ENCODE measurements at places on chromosomes 5 and 9.

DNA sequence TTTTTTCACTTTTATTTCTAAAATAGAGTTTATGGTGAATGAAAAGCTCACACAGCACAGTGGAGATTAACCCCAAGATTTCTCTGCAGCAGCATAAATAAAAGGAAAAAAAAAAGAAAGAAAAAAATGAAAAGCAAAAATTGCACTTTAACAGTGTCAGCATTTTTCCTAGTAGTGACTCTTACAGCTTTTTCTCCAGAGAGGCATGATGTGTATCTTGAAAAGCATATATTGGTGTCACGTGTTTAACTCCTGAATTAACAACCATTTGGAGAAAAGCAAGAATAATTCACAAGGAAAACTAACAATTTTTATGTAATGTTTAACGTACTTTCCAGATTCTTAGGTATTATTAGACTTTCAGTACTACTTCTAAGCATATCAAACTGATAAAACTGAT lies 67.9 kb downstream of the ADGRV1 start:
- no peak for DNase-seq

DNA sequence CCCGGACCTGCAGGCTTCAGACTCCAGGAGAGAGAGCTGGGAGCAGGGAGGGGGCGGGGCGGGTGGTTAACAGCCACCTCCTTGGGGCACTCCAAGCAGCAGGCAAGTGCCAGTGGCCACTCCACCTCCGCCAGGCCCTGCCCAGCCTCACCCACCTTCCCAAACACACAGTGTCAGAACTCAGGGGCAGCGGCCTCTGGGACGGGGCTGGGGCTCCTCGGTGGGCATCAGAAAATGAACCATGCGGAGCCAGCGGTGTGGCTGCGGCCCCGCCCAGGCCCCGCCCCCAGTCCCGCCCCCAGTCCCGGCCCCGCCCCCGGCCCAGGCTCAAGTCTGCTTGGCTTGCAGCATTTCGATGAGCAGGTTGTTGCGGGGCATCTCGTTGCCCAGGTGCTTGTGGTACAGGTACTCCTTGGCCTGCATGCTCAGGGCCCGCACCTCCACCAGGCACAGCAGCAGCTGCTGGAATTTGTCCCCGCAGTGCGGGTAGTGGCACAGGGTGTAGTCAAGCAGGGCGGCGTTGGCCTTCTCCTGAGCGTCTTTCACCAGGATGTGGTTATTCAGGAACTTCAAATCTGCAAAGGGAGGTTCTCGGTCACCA lies 24.7 kb downstream of the NR5A1 start:
- no peak for DNase-seq

DNA sequence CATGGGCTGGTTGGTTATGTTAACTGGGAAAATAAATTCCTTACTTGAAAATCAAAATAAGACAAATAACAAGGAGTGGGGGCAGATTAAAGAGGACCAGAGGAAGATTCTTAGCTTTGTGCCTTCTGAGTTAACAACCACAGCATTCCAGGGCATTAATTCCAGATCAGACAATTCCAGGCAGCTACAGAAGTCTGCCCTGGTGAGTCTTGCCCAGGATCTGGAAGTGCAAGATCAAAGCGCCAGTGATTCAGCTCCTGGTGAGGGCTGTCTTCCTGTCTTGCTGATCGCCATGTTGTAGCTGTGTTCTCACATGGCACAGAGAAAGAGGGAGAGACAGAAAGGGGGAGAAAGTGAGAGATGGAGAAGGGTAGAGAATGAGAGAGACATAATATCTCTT lies 65.6 kb downstream of the ANXA2R start:
- DNase-seq: peak; percentile 80

- DNase-seq: no peak
Observed at GRCh38 chr5:175711472-175712312, 53.8 kb downstream of the HRH2 start.

- peak; percentile 92 for DNase-seq
Observed at GRCh38 chr9:92100237-92100911, 14.8 kb downstream of the SPTLC1 start.

- DNase-seq: peak; percentile 23
Observed at GRCh38 chr9:131370638-131371037, 23.2 kb upstream of the PRRC2B start.

GRCh38 chr9:106929471-106930177 lies 66.7 kb downstream of the ZNF462 start:
- no peak for DNase-seq

GRCh38 chr9:127253446-127253845 lies 11.1 kb upstream of the GARNL3 start:
- no peak for DNase-seq

DNA sequence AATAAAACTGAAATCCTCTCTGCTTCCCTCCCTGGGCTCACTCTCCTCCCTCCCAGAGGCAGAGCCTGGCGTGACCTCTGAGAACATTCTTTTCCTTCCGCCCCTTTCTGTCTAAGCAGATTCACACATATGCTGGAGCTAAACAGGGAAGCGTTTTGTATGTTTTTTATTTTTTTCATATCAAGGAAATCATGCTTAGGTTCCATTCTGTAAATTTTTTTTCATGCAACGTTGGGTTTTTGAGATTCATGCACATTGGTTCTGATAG lies 20.2 kb upstream of the BARHL1 start:
- DNase-seq: no peak

DNA sequence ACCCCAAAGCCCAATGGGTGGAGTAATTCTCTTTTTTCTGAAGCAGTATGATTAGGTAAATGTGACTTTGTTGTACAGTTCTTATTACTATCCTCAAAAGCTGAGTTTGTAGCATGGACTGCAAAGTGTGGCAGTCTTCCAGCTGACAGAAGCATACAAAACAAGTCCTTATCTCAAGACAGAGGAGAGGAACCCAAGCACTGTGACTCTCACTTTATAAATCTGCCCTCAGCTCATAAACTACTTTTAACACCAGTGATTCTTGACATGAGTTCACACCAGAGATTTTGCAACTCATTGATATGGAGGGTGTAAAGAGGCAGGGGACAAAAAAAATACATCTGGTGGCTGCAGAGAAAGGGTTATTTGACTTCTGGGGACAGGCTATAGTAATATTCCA lies 251.6 kb downstream of the NTRK2 start:
- no peak for DNase-seq

DNA sequence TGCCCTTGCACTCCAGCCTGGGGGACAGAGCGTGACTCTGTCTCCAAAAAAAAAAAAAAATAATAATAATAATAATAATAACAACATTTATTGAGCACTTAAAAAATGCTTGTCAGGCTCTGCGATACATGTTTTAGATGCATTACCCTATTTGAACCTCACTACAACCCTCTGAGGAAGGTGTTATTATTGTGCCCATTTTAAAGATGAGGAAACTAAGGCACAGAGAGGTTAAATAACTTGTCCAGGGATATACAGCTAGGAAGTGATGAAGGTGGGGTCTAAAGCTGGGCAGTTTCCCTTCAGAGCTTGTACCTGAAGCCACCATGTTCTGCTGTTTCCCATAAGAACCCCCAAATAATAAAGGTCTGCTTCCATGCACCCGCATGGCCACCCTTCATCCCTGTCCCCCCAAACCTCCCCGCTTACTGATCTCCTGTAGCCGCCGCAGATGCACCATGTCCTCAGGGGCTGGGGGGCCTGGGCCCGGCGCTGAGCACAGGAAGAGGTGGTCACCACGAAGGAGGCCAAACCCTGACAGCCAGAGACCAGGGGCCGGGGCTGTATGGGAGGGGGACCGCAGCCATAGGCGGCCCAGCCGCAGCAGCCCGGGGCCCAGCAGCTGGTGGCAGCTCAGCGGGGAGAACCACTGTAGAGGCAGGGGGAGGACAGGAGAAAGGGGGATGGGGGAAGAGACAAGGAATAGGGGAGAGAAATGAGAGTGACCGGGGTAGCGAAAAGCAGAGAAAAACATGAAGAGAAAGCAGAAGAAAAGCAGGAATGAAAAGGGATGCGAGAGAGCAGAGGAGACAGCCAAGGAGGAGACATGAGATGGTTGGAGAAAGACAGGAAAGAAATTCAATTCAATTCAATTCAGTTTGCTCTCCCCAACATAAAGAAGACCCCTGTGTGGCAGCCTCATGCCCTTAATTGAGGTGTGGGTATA lies 15.1 kb upstream of the FCHSD1 start:
- no peak for DNase-seq

DNA sequence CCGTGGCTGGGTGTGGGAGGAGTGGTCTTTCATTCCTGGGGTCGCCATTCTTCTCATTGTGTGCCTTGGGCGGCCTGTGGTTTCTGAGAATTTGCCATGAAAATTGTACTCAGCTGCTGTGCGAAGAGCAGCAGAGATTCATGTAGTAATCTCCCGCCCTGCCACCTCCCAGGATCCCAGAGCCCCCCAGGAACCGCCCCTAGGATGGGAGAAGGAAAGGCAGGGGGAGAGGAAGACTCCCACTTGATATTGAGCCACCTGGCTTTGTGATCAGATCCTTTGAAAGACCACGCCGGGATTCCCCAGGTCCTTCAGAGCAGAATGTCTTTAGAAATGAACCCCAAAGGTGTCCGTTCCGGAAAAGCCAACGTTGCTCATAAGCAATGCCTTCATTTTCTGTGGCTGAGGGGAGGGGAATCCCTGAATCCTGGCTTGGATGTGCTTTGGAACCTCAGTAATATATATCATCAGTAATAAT lies 27.6 kb downstream of the NEURL1B start:
- DNase-seq: no peak

GRCh38 chr9:86659413-86660046 lies 287.8 kb downstream of the GAS1 start:
- DNase-seq: no peak

DNA sequence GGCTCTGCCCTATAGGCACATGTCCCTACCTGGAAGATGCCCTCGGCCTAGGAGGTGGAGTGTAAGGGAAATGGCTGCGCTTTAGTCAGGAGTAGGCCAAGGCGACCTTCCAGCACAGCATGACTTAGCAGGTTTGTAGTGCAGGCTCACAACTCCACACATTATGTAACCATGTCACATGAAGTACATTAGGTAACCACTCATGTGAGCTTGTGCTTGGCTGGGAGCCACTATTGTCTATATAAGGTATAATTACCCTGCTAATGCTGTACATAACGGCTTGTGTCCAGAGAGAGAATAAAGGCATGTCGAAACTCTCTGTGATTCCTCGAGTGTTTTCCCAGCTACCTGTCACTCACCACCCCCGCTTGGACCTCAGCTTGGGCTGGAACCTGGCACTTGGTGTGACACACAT lies 74.9 kb downstream of the CAMK4 start:
- DNase-seq: peak; percentile 7

DNA sequence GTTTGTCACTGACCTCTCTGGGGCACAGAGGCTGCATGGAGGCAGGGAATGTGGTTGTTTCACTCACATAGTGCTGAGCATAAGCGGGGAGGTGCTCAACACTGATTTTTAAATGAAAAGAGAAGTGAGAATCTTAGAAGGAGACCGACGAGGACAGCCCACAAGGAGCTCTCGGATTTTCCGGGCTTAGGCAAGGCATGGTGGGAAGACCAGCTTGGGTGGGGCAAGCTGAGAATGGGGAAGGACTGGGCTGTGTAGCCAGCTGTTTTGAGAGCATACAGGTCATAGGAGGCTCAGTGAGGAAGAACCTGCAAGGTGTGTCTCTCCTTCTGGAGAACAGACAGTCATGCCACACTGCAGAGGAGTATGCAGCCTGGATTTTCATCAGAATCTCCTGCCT lies 86.0 kb upstream of the TNFSF8 start:
- no peak for DNase-seq

GRCh38 chr5:124439609-124440008 lies 306.8 kb downstream of the ZNF608 start:
- no peak for DNase-seq

DNA sequence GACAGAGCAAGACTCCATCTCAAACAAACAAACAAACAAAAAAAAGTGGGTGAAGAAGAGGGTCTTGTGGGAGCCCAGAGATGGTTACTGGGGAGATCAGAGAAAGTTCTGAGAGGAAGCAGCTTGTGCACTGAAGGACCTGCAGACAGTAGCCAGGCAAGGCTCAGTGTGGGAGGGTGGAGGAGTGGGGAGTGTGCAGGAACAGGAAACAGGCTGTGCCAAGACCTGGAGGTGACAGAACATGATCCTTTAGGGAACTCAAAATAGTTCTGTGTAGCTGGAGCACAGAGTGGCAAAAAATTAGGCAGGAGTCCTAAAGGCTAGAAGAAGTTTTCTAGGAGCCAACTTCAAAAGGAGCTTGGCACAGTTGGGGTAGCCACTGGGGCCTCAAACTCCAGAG lies 19.2 kb upstream of the NANS start:
- peak; percentile 70 for DNase-seq

DNA sequence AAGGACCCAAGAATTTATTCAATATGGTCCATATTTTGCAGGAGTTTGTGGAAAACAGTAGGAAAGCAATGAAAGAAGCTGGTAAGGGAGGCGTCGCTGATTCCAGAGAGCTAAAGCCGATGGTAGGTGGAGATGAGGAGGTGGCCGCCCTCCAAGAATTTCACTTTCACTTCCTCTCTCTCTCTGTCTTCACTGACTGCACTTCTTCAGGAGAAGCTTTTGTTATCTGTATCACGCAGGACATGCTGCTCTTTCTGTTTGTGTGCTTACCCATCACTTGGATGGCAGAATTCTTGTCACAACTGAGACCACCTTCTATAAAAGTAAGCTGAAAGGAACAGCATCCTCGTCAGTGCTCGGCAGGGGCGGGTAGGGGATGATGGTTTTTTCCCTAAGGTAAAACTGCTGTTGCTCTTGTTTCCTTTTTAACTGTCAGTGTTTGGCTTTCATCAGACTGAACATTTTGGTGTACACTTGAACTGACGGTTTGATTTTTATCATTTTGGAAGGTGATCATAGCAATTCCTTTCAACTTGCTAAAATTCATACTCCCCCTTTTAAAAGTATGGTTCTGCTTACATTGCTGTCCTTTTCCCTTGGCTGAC lies 62.4 kb upstream of the FSD1L start:
- peak; percentile 68 for DNase-seq

- DNase-seq: peak; percentile 87
Observed at GRCh38 chr5:160556846-160557245, 135.2 kb downstream of the PTTG1 start.

GRCh38 chr9:79735023-79735779 lies 163.4 kb downstream of the TLE4 start:
- DNase-seq: peak; percentile 52

GRCh38 chr9:71483436-71483835 lies 284.9 kb downstream of the CEMIP2 start:
- DNase-seq: no peak

- no peak for DNase-seq
Observed at GRCh38 chr5:72296256-72296655, 23.8 kb downstream of the MRPS27 start.

DNA sequence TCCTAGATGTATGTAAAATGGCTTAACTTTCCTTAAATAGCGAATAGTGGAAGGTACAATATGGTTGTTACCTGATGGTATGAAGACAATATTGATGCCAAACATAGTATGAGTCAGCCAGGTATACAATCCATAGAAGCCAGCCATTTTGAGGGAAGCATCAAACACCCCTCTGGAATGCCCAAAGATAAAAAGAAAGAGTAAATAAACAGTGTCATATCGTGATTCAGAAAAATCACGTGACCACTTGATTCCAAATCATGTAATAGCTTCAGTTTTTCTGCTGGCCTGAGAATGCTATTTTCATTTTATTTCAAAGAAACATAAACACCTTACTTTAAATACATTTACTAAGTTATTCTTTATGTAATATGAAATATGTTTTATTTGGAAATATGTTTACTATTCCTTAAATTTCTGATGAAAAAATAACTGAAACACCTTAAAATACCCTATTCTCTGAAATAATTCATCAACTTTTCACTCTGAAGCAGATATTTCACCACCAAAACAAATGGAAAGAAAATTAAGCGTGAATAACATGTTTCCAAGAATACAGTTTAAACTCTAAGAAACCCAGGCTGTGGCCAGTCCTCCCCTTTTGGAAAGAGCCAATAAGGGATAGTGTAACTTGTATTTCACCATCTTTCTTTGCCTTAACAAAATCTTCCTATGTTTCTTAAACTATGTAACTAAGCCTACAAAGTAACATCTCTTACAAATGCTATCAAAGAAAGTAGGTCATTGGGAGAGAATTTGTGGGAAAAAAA lies 24.8 kb upstream of the CTNNAL1 start:
- no peak for DNase-seq
